Fibroblast of upper back skin (primary cell): ENCODE measurements at places on chromosomes 6 and 20.
A peak's percentile ranks its signal among the peaks of the same experiment; 100 is the strongest.

- DNase-seq, result peak; percentile 56
These were observed 116.4 kb upstream of the THBS2 start for GRCh38 chr6:169370054-169370453.

- peak; percentile 83 for DNase-seq
These were observed 268.8 kb downstream of the ARID1B start for GRCh38 chr6:157045831-157046454.

DNA sequence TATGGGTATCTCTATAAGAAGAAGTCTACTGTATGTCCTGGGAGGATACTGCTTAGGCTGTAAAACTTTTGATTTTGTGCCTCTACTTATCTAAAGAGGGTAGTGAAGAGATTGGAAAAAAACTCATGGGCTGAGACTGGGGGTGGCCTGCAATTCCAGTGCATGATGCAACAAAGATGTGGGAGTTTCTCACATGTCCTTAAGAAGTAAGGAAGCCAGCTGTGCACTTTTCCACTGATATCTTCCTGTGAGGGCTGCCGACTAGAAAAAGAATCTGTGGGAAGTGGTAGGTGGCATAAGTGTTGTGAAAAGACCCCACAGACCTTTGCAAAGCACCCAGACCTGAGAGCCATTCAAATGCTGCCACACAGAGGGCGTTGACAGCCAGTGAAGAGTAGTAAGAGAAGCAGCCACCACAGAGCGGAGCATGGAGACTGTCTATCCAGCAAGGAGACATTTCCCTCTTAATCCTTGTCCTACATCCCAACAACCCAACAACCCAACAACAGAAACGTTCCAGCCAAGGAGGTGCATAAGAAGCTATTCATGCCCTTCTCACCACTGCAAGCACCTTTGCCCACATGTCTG lies 65.1 kb downstream of the PFDN4 start:
- no peak for DNase-seq

- DNase-seq, result no peak
These were observed 62.9 kb downstream of the ZMYND8 start for GRCh38 chr20:47293631-47294030.

- peak; percentile 19 for DNase-seq
These were observed 46.3 kb upstream of the SCML4 start for GRCh38 chr6:107870381-107870780.

- peak; percentile 50 for DNase-seq
These were observed 229.1 kb downstream of the NFATC2 start for GRCh38 chr20:51313358-51313827.

DNA sequence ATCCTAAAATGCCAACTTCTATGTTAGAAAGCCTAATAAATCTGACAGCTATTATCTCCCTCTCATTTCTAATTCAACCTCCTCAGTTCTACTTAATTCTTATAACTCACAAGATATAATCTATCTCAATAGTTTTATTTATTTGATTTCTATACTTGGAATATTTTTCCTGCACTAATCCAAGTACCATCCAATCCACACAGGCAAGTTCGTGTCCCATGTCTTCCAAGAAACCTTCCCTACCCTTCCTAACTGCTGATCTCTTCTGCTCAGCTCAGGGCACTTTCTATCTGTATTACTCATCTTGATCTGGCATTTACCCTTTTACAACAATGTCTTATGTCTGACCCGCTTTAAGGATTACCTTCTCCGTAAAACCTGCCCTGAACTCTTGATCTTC lies 18.2 kb downstream of the NCOA5 start:
- no peak for DNase-seq

GRCh38 chr6:168508903-168509302 lies 67.9 kb downstream of the SMOC2 start:
- DNase-seq, result no peak

GRCh38 chr6:140599916-140600315 lies 1225.5 kb upstream of the CITED2 start:
- DNase-seq, result no peak

GRCh38 chr6:154591234-154591633 lies 80.7 kb upstream of the CNKSR3 start:
- no peak for DNase-seq

- no peak for DNase-seq
These were observed 748.4 kb downstream of the PTPRT start for GRCh38 chr20:42441196-42441863.

GRCh38 chr6:138261116-138261780 lies 43.0 kb upstream of the PBOV1 start:
- no peak for DNase-seq

GRCh38 chr6:130129762-130130246 lies 92.9 kb downstream of the SAMD3 start:
- peak; percentile 53 for DNase-seq

GRCh38 chr6:170238741-170239565 lies 51.9 kb downstream of the DLL1 start:
- no peak for DNase-seq

DNA sequence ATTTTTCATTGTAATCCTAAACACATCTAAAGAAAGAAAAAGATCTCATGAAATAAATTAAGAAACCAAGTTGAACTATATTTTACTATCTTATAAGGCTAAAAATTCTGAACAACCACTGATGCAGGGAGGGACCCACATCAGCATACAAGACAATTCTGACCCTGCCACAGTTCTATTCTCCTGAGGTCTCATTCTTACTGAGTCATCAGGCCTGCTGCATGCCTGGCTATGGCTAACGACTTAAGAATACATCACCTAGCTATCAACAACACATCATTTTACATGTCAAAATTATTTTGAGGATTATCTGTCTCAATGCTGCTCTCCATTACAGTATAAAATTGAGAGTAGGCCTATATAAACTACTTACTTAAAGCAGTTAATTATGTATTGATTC lies 52.9 kb downstream of the FBXL4 start:
- DNase-seq, result peak; percentile 41

DNA sequence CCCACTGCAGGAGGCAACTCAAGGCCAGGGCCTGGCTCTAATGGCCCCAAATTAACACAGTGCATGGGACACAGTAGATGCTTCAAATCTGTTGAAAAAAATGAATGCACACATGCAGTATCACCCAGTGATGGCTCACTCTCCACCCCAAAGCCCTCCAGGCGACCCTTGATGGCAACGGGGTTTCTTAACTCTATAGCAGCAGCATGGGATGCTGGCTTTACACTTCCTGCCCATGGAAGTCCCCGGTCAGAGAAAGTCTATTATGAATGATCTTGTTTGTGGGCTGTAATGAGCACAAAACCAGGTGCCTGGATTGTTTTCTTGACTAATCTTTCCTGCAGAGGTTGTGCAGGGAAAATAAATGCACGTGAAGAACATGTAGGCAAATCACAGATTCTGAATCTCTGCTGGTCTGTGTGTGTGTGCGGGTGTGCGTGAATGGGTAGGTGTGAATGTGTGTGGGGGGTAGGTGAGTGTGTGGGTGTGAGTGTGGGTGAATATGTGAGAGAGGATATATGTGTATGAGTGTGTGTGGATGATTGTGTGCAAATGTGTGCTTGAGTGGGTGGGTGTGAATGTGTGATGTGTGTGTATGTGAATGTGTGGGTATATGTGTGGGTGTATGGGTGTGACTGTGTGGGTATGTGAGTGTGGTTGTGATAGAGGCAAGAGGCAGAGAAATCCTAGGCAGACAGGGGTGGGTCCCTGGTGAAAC lies 60.1 kb upstream of the MLN start:
- no peak for DNase-seq

- peak; percentile 18 for DNase-seq
These were observed at the start of gene LAMP5 for GRCh38 chr20:9514461-9515213. TSS of gene LAMP5 (plus strand) at chr20:9514590. CDS start at chr20:9514853, 263 bp downstream.

DNA sequence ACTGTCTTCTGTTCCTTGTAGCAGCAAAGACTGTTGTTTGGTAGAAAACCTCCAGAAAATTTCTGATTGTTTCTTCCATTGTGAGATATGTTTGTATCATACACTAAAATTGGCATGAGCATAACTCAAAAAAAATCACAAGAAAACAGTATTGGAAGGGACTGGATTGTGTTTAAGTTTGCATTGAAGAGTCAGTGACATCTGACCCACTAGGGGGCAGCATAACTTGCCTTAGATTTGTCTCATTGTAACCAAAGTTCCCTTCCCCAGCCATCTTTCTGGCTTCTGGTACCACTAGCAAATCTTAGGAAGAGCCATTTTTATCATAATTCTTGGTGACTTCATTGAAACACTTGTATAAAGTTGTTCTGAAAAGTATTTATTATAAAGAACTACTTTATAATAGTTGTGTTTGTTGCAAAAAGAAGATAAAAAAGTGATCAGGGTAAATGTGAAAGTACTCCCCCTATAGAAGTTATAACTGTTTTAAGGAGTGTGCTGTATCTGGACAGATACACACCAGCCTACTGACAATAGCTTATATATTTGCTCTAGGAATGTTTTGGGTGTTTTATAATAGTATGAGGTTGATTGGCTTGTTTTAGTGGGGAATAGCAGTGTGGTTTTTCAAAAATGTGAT lies 7.7 kb downstream of the CSTF1 start:
- peak; percentile 72 for DNase-seq

- no peak for DNase-seq
These were observed 28.4 kb downstream of the SNPH start for GRCh38 chr20:1294497-1294896.

DNA sequence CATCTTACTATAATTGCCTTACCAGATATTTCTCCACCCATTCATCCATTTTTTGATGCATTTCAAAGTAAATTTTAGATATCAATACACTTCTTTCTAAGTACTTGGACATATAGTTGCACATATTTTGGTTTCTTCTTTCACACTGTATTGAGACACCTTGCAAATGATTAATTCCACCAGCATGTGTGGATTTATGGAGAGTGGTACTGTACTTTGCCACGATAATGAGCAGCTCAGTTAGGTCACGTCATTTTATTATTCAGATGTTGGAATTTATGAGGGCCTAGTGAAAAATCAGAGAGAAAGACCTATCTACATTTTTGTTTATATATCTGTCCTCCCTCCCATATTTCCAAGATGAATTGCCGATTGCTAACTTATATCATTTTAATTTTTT lies 5.3 kb downstream of the NFYA start:
- no peak for DNase-seq

- DNase-seq, result no peak
These were observed 2.5 kb downstream of the BTN1A1 start for GRCh38 chr6:26502626-26503025.

DNA sequence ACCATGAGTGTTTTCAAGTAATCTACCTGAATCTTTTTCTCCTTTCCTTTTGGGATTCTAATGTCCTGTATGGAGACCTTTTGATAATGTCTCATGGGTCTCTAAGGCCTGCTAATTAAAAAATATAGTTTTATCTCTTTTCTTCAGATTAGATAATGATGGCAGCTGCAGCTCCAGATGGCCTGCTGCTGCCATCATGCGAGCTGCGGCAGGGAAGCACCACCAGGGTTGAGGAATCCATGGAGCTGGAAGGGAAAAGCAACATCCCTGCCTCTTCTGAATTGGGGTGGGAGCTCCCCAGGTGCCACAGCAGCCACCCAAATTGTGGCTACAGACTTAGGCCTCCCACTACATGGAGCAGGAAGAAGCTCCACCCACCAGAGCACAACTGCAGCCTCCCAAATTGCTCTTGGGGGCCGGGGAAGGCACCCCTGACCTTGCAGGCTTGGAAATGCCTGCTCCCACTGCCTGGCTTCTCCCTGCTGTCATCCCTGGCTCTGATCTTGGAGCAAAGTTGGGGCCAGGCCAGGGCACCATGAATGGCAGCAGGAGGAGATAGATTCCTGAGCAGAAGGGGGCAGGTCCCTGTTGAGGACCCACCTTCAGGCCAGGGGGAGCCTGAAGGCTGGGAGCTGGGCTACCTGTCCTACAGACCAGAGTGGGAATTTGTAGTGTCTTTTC lies 189.6 kb upstream of the MAN1A1 start:
- DNase-seq, result no peak

GRCh38 chr6:45450132-45450531 lies 72.4 kb upstream of the SUPT3H start:
- no peak for DNase-seq

- no peak for DNase-seq
These were observed 41.9 kb upstream of the MRGBP start for GRCh38 chr20:62754122-62754990.

GRCh38 chr6:129209355-129209754 lies 326.4 kb downstream of the LAMA2 start:
- peak; percentile 23 for DNase-seq

DNA sequence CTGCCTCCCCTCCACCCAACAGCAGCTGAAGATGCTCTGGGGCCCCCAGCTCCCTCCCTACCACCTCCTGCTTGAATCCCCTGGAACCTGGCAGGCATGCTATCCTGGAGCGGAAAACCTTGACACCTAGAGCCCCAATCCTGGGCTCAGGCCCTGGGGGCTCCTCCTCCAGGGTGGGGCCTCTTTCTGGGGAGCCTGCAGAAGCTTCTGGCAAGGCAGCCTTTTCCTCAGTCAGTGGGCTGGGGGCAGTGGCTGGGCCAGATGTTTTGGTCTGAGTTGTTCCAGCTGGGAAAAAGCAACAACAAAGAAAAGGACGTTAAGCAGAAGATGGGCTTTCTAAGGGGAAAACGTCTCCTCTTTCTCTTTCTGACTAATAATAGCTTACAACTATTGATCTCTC lies 21.1 kb downstream of the KIAA1755 start:
- DNase-seq, result no peak

DNA sequence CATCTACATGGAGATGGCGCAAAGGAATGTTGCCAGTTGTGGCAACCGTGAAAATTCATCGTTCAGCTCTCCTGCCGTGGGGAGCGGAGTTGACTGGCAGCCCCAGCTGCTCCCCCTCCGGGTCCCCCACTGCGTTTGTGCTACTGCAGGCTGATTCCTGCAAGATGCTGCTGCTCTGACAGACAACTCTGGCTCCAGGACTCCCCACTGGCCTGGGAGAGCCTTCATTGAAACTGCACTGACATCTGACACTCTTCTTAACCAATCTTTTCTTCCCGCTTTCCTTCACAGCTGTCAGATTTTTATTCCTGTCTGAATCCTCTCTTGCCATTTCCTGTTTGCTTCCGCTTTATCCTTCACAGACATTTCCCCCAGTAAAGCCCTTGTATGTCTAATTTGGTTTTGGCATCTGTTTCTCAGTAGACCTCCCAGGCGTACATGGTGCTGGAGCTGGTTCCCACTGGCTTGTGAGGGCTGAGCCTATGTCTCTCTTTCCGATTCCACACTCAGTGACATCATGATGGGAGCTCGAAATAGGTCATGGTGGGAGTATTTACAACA lies 9.5 kb upstream of the ATRN start:
- peak; percentile 43 for DNase-seq

DNA sequence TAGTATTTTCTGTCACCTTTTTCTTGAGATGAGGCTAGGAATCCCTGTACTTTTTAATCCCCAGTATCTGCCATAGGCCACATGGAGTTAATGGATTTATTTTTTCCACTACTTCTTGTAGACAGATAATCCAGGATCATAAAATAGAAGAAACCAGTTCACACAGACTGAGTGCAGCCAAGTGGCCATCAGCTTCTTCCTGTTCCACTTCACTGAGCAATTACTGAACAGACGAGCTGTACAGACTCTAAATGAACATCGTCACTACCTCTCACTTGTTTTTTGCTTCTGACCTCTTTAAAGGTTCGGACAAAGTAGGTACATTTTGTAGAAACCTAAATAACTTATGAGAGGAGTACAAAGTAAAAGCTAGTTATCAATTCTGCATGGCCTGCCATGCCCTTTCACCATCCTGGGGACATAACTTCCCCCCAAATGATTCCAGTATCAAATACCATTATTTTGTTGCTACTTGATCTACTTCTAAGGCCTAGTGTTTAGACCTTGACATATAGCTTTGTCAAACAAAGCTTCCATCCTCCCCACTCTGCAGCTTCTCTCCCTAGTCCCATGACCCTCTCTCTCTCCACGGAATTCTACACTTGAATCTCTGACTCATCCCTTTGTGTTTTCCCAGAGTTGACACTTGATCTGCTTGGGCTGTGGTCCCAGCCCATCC lies 34.4 kb upstream of the ARHGAP18 start:
- DNase-seq, result peak; percentile 83

- peak; percentile 87 for DNase-seq
These were observed 55.0 kb downstream of the KIF13A start for GRCh38 chr6:17932330-17932852.
